Spinal cord (tissue), 10 donors: ENCODE measurements at places on chromosomes 12 and 14. TPM values are rescaled to one million over a fixed set of nuclear protein-coding genes. Genes with fewer than 3 reads are reported as not detected.

SERPINA10 gene
- polyA plus RNA-seq, result 0.13 TPM

TOGARAM1 gene
- polyA plus RNA-seq, result 27.8 TPM

CCDC38 gene
- 0.67 TPM for polyA plus RNA-seq

DAO gene
- 0.24 TPM for polyA plus RNA-seq

ARHGEF25 gene
- 61.9 TPM for polyA plus RNA-seq

COCH gene
- polyA plus RNA-seq, result 18.9 TPM

IL26 gene
- not detected for polyA plus RNA-seq

MIP gene
- not detected for polyA plus RNA-seq

VCPKMT gene
- 16.4 TPM for polyA plus RNA-seq
